ENCODE measurements at places on chromosomes 5 and 9.

DNA sequence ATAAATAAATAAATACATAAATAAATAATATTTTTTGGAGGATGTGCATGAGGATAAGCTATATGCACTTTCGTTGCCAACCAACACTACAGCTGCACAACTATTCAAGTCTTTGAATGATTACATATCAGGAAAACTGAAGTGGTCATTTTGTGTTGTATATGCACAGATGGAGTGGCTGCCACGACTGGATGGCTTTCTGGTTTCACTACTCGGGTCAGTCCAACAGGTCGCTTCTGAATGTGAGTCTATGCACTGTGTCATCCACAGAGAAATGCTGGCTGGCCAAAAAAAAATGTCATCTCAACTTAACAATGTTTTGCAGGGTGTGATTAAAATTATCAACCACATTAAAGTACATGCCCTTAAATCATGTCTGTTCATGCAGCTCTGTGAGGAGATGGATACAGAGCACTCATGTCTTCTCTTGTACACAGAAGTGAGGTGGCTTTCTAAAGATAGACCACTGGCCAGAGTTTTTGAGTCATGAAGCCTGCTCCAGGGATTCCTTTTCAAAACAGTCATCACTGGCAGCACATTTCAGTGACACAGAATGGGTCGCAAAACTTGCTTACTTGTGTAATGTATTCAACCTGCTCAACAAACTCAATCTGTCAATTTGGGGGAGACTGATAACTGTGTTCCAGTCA, 589.8 kb upstream of the CYLC2 start:
- no peak for DNase-seq

GRCh38 chr9:13587571-13587970, 308.1 kb upstream of the MPDZ start:
- no peak for DNase-seq

GRCh38 chr9:98523231-98523901, 185.4 kb downstream of the GABBR2 start:
- no peak for DNase-seq

- peak; percentile 71 for DNase-seq
Observed at GRCh38 chr5:91225848-91226686, 157.1 kb downstream of the ARRDC3 start.

DNA sequence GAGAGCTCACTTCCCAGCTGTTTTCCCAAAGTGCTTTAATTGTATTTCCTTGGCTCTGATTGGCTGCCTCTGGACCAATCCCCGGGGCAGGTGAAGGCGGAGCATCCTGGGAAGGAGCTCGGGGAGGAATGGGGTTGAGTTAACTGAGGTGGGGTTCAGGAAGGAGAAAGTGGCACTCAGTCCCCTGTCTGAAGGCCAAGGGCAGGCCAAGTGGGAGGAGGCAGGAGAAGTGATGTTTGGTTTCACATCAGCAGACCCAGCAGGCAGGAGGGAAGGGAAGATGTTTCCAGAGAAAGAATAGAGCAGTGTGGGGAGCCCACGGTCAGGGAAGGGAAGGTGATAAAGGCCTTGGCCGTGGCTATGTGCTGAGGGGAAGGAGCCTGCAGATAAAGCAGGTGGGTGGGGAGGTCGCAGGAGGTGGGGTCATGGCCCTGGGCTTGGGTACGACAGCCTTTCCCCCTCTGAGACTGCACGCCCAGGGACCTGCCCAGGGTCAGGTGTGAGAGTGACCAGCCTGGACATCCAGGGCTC, 3.1 kb downstream of the TSPAN17 start:
- no peak for DNase-seq
